ENCODE measurements at places on chromosomes 7 and 10. TPM values are rescaled to one million over a fixed set of nuclear protein-coding genes. Genes with fewer than 3 reads are reported as not detected.
A peak's percentile ranks its signal among the peaks of the same experiment; 100 is the strongest.

- no peak for DNase-seq
- H3K27me3 ChIP-seq, result no peaks in the 10 kb centered on the region
- no peaks in the 10 kb centered on the region for H3K4me1 ChIP-seq
- H3K36me3 ChIP-seq, result no peaks in the 10 kb centered on the region
These were observed 161.6 kb downstream of the BICC1 start for GRCh38 chr10:58674251-58674650.

- H3K27ac ChIP-seq, result no peak overlapping the region
- H3K4me1 ChIP-seq, result no peaks in the 10 kb centered on the region
- H3K36me3 ChIP-seq, result no peaks in the 10 kb centered on the region
- no peak overlapping the region for H3K4me3 ChIP-seq
These were observed 8.3 kb downstream of the ABCA13 start for GRCh38 chr7:48179496-48180030.

DNA sequence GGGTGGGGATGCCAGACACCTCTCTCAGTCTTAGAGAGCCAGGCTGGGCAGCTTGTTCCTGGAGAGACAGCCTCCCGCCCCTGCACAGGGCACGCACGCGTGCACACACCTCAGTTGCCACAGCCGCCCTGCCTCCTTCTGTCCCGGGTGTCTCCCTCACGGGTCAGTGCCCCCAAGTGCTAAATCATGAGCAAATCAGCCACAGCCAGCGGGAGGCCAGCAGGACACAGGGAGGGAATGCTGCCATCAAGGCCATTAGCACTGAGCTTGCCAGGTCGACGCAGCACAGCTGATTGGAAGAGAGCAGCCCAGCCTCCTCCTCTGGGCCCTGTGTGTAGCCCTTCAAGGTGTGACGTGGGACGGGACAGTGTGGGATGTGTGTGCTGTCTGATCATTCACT lies 130.4 kb downstream of the CDH23 start:
- no peak overlapping the region for H3K4me3 ChIP-seq
- DNase-seq, result no peak
- peaks cover 4% of the 10 kb centered on the region for H3K27me3 ChIP-seq
- no peak overlapping the region for H3K27ac ChIP-seq
- H3K4me1 ChIP-seq, result peaks cover 9% of the 10 kb centered on the region

- no peaks in the 10 kb centered on the region for H3K4me1 ChIP-seq
- no peak for DNase-seq
- H3K27ac ChIP-seq, result no peak overlapping the region
- H3K36me3 ChIP-seq, result no peaks in the 10 kb centered on the region
These were observed 112.5 kb downstream of the WDR11 start for GRCh38 chr10:120963594-120964220.

DNA sequence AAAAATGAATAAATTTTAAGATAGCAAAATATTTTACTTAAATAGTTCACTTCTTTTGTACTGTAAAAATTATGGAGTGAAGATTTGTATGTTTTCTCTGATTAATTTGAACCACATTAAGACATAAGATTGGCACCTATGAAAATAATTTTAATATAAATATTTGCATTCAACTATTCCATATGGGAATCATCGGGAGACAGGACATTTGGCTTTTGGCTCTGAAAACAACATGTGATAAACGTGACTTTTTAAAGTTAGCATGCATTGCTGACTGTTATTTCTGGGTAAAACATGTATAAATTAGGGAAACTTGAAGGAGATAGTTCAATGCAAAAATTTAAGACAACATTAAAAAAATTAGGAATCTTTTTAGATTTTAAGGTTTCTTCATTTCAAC lies 117.2 kb downstream of the SEMA3E start:
- H3K36me3 ChIP-seq, result no peaks in the 10 kb centered on the region
- DNase-seq, result no peak
- H3K4me3 ChIP-seq, result no peak overlapping the region
- H3K4me1 ChIP-seq, result no peaks in the 10 kb centered on the region
- no peaks in the 10 kb centered on the region for H3K27me3 ChIP-seq

DNA sequence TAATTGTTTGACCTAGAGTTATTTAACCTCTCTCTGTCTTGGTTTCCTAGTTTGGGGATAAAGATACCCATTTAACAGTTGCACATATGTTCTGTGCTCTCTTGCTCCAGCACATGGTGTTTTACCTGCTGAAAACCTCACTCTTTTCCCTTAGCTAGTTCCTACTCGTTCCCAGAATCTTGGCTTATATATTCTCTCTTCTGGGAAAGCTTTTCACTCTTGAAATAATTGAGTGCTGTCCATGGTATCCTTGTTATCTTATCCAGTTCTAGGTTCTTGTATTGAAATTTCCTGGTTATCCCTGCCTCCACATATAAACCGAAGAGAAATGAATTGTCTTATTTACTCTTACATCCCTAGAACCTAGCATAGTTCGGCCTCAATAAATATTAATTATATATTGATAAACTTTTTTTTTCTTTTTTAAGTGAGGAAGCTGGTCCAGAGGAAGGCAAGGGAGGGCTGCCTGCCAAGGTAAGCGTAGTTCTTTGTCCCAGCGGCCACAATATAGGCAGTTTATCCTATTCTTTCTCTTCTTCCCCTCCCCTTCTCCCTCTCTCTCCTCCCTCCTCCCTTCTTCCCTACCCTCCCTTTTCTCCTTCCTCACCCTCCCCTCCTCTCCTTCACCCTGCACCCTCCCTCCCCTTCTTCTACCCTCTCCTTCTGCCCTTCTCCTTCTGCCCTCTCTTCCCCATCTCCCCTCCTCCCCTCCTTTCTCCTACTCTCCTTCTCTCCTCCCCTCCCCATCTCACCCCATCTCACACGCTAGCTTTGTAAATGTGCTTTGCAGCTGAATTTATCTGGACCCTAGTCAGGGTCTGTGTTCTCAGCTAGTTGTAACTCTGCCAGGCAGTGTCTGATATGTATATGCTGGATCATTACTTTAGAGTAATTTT lies 7.9 kb downstream of the WEE2 start:
- no peak overlapping the region for H3K27ac ChIP-seq
- no peaks in the 10 kb centered on the region for H3K36me3 ChIP-seq
- H3K4me3 ChIP-seq, result no peak overlapping the region
- H3K4me1 ChIP-seq, result peaks cover 10% of the 10 kb centered on the region
- DNase-seq, result no peak

GRCh38 chr7:19317461-19317860 lies 172.2 kb upstream of the FERD3L start:
- DNase-seq, result no peak
- no peaks in the 10 kb centered on the region for H3K36me3 ChIP-seq
- H3K4me3 ChIP-seq, result no peak overlapping the region
- no peaks in the 10 kb centered on the region for H3K27me3 ChIP-seq
- H3K27ac ChIP-seq, result no peak overlapping the region
- no peaks in the 10 kb centered on the region for H3K4me1 ChIP-seq

DNA sequence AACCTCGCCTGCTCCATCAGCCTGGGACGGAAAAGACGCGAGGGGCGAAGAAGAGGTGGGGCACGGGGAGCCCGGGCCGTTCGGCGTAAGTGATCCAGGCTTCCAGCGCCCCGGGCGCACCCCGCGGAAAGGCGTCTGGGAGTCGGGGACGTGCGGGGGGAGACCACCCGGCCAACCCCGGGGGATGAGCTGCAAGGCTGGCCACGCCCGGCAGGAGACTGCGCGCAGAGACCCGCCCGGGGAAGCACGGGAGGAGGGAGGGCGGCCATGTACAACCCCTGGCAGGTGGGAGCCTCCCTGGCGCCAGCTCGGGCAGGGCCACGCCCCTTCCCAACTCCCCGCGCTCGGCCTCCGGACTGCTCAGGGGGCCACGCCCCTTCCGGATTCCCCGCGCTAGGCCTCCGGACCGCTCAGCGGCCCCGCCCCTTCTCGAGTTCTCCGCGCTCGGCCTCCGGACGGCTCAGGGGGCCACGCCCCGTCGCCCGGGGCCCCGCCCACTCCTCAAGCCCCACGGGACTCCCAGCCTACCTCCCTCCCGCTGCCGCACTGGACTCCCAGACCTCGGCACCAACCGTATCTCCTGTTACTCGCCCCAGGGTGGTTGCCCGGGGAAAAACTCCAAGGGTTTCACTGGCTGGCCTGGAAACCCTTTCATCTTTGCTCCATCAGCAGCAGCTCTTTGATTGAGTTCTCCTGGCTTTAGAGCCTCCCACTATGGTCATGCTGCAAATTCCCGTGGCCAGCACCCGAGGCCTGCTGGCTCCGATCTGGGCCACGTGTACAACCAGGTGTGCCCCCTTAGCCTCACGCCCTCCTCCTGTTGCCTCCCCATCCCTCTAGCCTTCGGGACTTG lies 284.4 kb downstream of the ZEB1 start:
- H3K36me3 ChIP-seq, result no peaks in the 10 kb centered on the region
- DNase-seq, result peak; percentile 86
- peak overlapping the region; percentile 81 for H3K4me3 ChIP-seq
- H3K27ac ChIP-seq, result peak overlapping the region; percentile 53
- peaks cover 9% of the 10 kb centered on the region for H3K27me3 ChIP-seq

DNA sequence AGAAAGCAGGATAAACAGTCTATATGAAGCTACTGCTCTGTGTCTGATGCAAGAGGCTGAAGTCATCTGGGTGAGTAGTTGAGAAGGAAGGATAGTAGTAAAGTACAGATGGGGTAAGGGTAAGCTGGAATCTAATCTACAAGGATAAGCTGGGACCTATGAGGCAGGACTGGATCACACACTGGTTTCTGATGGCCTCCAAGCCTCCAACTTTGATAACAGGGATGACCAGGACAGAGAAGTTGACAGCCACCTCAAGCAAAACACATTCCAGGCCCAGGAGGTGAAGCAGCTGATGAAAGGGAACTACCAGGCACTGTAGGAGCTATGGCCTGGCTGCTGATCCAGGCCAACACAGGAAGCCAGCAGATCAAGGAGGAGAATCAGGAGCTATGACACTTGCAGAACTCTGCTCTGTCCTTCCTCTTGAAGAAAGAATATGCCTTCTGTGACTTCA lies 278.1 kb upstream of the TMEM229A start:
- no peaks in the 10 kb centered on the region for H3K36me3 ChIP-seq
- H3K27me3 ChIP-seq, result no peaks in the 10 kb centered on the region
- H3K27ac ChIP-seq, result no peak overlapping the region
- no peak for DNase-seq
- no peaks in the 10 kb centered on the region for H3K4me1 ChIP-seq
- no peak overlapping the region for H3K4me3 ChIP-seq

DNA sequence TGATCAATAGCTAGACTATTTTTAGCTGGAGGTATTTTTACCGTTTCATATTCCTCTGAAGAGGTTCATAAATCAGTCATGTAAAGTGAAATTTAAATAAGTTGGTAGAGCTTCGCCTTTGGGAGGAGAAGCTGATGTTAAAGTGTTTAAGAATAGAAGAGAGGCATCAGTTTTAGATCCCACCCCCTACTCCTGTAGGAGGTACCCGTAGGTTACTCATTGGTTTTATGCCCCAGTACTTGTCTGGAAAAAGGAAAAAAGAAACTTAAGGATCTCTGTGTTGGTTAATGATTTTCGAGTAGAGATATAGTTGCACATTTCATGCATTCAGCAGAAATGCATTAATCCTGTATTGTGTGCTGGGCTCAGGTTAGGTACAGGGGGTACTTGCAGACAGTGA lies 8.7 kb downstream of the ZNF365 start:
- H3K36me3 ChIP-seq, result no peaks in the 10 kb centered on the region
- no peak overlapping the region for H3K27ac ChIP-seq
- H3K4me3 ChIP-seq, result no peak overlapping the region
- H3K27me3 ChIP-seq, result peaks cover 12% of the 10 kb centered on the region

- H3K4me3 ChIP-seq, result no peak overlapping the region
- peaks cover 5% of the 10 kb centered on the region for H3K4me1 ChIP-seq
- DNase-seq, result no peak
- H3K36me3 ChIP-seq, result no peaks in the 10 kb centered on the region
These were observed 67.5 kb upstream of the EFCAB10 start for GRCh38 chr7:105648561-105649401.

DNA sequence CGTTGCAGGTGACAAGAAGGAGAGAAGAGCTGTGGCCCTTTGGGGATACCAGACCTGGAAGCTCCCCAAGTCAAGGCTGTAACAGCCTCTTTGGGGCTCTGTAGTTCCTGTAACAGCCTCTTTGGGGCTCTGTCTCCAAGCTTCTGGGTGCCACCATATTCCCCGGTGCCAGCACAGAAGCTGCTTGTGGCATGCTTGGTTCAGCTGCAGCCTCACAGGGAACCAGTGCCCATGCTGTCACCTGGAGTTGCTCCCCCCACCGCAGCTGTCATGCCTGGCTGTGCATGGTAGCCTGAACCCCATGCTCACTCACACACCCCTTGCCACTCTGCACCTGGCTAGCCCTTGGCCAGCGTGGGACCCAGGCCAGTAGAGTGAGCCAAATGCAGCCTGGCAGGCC lies 109.1 kb downstream of the ELAPOR2 start:
- no peak for DNase-seq
- peaks cover 3% of the 10 kb centered on the region for H3K27me3 ChIP-seq
- H3K36me3 ChIP-seq, result no peaks in the 10 kb centered on the region
- no peak overlapping the region for H3K27ac ChIP-seq
- H3K4me1 ChIP-seq, result no peaks in the 10 kb centered on the region

DNA sequence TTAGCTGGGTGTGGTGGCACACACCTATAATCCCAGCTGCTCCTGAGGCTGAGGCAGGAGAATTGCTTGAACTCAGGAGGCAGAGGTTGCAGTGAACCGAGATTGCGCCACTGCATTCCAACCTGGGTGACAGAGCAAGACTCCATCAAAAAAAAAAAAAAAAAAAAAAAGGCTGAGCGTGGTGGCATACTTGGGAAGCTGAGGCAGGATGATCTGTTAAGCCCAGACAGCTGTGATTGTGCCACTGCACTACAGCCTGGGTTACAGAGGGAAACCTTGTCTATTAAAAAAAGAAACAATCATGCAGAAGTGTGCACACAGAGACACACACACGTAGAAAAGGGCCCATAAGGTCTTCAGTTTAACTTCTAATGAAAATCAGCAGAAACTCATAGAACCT lies 150.6 kb downstream of the TPST1 start:
- H3K4me1 ChIP-seq, result no peaks in the 10 kb centered on the region
- no peaks in the 10 kb centered on the region for H3K36me3 ChIP-seq
- H3K4me3 ChIP-seq, result no peak overlapping the region
- H3K27me3 ChIP-seq, result no peaks in the 10 kb centered on the region
- H3K27ac ChIP-seq, result no peak overlapping the region

DNA sequence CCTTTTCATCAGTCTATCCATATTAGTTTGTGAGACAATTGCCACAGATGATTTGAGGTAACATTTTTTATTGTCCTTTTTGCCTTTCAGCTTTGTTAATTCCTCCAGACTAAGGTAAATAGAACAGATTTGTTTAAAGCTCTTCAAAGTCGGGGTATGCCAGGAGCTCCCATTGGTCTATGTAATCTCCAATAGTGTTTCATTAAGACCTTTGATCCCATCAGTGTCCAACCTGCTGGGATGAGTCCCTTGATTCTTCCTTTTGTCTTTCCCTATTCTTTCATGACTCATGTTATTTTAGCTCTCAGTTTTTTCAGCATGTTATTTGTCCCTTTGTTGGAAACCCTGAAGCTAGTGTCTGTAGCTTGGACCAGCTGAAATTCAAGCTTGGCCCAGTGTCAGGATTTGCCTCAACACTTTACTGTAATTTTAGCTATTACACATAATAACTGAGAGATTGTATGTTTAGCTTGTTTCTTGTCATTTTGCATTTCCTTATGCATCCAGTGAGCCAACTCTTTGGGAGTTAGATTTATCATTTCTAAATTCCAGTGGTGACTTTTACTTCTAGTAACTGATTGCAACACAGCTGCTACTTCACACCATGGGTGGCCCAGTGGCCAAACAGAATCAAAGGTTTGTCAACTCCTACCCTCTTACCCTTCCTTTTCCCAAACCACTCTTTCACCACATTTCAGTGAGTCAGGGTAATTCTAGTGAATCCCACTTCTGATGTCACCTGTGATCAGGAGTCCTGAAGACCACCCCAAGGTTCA lies 15.3 kb downstream of the AGBL3 start:
- DNase-seq, result no peak
- H3K36me3 ChIP-seq, result peaks cover 5% of the 10 kb centered on the region
- H3K27me3 ChIP-seq, result no peaks in the 10 kb centered on the region
- no peak overlapping the region for H3K27ac ChIP-seq

CLDN4 gene
- total RNA-seq, result 0.29 TPM

ZNF488 gene
- not detected for total RNA-seq

ZMIZ2 gene
- total RNA-seq, result 77.8 TPM

TMEM236 gene
- not detected for total RNA-seq

KNDC1 gene
- total RNA-seq, result 0.21 TPM

AEBP1 gene
- 13.0 TPM for total RNA-seq

MSS51 gene
- 2.9 TPM for total RNA-seq
